ENCODE measurements at places on chromosomes 16 and 17.
A peak's percentile ranks its signal among the peaks of the same experiment; 100 is the strongest.

GRCh38 chr17:50256826-50257618, 17.2 kb upstream of the TMEM92 start:
- DNase-seq: no peak

DNA sequence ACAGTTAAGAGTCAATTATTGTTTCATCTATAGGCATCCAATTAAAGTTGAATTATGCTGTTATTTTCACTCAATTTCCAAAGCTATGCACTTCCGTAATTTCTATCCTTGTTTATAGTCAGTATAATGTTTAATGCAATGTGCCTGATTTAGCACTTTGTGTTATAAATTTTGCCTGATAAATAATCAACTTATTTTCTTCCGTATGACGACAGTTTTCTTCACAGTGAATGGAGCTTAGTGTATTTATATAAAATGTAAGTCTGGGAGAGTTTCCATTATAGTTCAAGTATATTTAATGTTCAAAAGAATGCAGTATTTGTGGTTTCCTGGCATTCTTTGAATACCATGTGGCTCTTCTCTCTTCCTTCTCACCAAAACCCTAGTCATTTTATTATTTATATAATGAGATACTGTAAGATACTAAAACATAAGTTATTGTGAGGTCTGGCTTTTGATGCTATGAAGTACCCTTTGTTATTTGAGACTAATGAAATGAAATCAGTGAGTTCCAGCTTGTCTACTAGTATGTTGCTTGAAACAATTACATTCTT, 240.6 kb downstream of the PRKCA start:
- no peak for DNase-seq

- DNase-seq: no peak
These were observed 29.8 kb upstream of the PLLP start for GRCh38 chr16:57314161-57314785.

- no peak for DNase-seq
These were observed 4.6 kb downstream of the ACE start for GRCh38 chr17:63481488-63481870.

GRCh38 chr16:71474864-71475263, 12.8 kb upstream of the ZNF23 start:
- DNase-seq: no peak

- DNase-seq: no peak
These were observed 117.9 kb downstream of the CYLD start for GRCh38 chr16:50859628-50860360.

GRCh38 chr16:19378511-19378910, 39.2 kb upstream of the TMC5 start:
- DNase-seq: no peak

GRCh38 chr17:3935825-3936355, 19.6 kb upstream of the P2RX1 start:
- no peak for DNase-seq

DNA sequence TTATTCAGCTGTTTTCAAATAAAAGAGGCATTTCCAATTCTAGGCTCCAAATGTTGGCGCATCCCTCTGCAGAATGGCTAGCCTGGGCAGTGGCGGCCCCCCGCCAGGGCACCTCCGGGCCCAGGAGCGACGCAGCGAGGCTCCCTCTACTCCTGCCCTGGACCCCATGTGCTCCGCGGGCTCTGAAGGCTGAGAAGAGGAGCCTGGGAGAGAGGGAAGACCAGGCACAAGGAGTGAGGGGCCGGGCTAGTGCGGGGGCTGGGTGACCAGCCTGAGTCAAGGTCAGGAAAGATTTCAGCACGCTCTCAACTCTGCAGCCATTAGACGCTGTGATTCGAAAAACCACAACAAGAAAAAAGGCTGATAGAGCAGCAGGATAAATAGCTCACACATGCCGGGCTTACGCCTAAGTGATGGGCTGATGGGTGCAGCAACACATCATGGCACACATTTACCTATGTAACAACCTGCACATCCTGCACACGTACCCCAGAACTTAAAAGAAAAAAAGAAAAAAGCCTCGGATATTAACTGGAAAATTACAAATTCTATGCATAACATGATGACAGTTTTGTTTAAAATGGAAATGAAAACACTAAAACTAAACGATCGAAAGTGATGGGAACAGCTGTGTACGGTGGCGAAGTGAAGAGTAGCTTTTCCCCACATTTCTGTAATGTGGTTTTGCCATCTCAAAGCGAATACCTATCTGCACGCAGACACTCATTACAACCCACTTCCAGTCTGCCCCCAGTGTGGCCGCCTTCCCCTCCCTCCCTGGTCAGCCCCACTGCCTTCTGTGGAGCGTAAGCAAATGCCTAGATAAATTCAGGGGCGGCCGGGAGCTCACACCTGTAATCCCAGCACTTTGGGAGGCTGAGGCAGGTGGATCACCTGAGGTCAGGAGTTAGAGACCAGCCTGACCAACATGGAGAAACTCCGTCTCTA, 44.4 kb downstream of the MAP1LC3B start:
- no peak for DNase-seq

- no peak for DNase-seq
These were observed 8.6 kb upstream of the AKTIP start for GRCh38 chr16:53511403-53512280.

- no peak for DNase-seq
These were observed 6.6 kb downstream of the CDC42EP4 start for GRCh38 chr17:73304971-73305812.

GRCh38 chr16:11361701-11362451, 16.6 kb downstream of the RMI2 start:
- DNase-seq: no peak

DNA sequence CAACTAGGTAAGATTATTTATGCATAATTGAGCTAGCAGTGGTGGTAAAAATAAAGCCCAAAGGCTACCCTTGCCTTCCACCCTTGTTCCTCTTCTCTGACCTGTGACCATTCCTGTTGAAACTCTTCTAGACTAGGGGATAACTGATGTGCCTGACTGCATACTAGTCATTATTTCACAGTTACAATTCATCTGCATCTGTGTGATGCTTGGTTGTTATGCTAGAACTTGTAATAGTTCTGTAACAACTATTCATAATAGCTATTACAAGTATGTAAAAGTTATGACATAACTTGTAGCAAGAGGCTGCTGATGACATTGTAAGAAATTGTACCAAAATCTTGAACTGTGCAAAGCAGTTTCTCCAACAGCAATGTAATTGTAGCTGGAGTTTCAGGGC, 2.4 kb upstream of the VAC14 start:
- DNase-seq: no peak

- DNase-seq: no peak
These were observed 12.0 kb upstream of the RNF157 start for GRCh38 chr17:76252040-76252954.

DNA sequence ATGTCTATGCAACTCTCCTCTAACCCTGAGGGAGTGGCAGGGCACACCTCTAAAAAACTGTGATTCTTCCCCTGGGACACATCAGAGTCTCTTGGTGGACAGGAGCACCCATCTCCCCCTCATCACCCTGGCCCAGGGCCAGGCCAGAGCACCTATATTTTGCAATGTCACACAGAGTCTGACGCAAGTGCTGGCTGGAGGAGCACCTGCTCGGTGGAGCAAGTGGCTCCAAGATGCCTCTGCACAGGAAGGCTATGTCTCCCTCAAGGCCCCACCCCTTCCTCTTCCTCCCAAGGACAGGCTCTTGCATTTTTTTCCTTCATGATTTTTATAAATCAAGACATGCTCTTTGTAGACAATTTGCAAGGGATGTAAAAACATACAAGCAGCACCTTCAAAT, 13.3 kb downstream of the SNN start:
- DNase-seq: no peak

- no peak for DNase-seq
These were observed 8.0 kb upstream of the SULT1A1 start for GRCh38 chr16:28617874-28618273.

DNA sequence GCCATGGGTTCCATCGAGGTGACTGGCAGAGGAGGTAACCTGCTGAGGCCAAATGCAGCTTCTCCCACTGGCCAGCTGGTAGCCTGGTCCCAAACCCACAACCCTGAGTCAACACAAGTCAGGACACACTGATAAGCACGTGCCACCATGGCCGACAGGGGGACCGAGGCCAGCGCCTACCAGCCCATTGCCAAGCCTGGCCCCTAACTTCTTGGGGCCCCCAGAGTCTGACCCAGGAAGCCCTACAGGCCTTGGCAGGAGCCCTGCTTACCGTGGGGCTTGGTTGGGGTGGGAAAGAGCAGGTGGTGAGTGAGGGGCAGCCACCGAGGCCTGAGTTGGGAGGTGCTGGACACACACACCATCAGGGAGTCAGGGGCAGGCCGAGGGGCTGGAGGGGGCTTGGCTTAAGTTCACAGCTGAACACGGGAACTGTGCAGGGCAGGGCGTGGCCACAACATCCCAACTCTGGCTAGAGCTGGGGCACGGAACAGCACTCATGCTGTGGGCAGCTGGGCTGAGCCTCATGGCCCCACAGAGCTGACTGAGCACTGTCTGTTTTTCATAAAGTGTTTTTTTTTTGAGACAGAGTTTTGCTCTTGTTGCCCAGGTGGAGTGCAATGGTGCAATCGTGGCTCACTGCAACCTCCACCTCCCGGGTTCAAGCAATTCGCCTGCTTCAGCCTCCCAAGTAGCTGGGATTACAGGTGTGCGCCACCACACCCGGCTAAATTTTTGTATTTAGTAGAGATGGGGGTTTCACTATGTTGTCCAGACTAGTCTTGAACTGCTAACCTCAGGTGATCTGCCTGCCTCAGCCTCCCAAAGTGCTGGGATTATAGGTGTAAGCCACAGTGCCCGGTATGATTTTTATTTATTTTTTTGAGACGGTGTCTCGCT, 5.5 kb downstream of the MRPL28 start:
- DNase-seq: no peak

- no peak for DNase-seq
These were observed 676.2 kb downstream of the CDH11 start for GRCh38 chr16:64445649-64446048.

DNA sequence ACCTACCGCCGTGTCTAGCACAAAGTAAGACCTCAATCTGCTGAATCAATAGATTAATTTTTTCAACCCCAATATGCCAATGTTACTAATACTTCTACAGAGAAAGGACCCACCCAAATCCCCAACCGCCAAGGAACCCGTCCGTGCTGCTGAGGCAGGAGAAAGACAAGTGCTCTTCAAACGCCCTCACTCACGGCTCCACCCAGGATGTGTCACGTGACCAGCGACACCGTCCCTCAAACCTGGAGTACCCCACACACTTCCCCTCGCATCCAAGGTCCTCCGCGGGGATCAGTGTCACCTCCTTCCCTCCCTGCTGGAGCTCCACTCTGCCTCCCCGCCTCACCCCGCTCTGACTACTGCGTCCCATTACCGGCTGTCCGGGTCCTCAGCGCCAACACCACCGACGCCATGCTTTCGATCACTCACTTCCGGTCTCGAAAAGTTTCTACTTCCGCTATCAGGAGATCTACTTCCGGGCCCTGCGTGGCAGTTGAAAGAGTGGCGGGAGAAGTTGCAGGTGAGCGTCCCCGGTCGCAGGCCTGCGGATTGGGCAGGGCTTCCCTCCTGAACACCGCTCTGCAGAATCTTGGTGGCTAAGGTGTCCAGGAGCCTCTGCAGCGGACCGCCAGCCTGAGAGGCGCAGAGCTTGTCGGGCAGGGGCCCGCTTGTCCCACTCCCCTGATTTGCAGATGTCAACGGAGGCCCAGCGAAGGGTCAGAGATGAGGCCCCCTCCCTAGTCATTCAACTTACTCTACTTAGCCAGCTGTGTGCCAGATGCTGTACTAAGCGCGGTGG, at the start of the genes EME1 and MRPL27:
Gene EME1 (plus strand): TSS at position 472 of the 799 bp plus-strand sequence. CDS start 1,980 bp downstream, outside the sequence.
Gene MRPL27 (minus strand): TSS at position 427 of the 799 bp plus-strand sequence. CDS start 14 bp downstream, at position 413.
- peak; percentile 35 for DNase-seq

- no peak for DNase-seq
These were observed 139.7 kb downstream of the AATF start for GRCh38 chr17:37088459-37088858.

DNA sequence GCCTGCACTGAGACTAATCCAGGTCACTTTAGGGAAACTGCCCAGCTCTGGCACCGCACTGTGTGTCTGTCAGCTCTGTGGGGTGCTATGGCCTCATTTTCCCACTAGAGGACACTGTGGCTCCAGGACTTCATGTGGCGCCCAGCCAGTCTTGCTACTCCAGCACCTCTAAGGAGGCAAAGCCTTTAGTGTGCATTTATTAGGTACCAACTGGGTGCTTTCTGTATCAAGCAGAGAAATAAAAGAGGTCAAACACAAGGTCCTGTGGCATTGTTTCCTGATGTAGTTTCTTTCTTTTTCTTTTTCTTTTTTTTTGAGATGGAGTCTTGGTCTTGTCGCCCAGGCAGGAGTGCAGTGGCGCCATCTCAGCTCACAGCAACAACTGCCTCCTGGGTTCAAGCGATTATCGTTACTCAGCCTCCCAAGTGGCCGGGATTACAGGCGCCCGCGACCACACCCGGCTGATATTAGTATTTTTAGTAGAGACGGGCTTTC, 12.5 kb upstream of the RHBDL3 start:
- DNase-seq: no peak
